ENCODE measurements at places on chromosomes 1 and 21.

DNA sequence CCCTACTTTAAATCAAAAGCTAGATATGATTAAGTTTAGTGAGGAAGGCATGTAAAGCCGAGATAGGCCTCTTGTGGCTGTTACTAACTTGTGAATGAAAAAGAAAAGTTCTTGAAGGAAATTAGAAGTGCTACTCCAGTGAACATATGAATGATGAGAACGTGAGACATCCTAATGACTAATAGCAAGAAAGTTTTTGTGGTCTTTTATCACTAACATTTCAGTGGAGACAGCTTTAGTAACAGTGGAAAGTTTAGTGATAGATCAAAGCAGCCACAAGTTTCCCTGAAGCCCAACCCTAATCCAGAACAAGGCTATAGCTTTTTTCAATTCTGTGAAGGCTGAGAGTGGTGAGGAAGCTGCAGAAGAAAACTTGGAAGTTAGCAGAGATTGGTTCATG lies 73.6 kb upstream of the LRRC8B start:
- DNase-seq: no peak

DNA sequence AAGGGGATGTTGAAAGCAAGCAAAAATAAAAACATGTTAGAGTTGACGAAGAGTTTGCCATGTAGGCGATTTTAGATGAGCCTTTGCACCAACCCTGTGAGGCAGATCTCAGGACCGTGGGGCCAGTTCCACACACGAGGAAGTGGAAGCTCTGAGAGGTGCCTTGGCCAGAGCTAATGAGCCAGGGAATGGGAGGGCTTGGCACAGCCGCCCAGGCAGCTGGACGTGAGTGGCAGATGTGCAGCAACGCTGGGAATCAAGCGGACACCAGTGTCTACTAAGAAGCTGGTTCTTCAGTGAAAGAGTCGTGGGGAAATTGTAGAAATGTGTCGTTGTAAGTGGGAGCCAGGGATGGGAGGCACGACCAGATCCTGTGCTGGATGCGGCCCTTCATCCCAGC lies 58.9 kb upstream of the COL6A1 start:
- DNase-seq: no peak

- DNase-seq: no peak
Measured at GRCh38 chr1:3347257-3348020, 107.0 kb upstream of the ARHGEF16 start.

- DNase-seq: no peak
Measured at GRCh38 chr1:194705123-194705854, 1518.9 kb upstream of the B3GALT2 start.

GRCh38 chr21:43361493-43362296 lies 65.2 kb downstream of the SIK1 start:
- DNase-seq: peak; percentile 39

- DNase-seq: no peak
Measured at GRCh38 chr1:101300916-101301315, 64.1 kb downstream of the S1PR1 start.

GRCh38 chr1:231418101-231418740 lies 3.9 kb downstream of the EGLN1 start:
- DNase-seq: no peak

GRCh38 chr1:149903836-149904491 lies 4.6 kb downstream of the BOLA1 start:
- DNase-seq: no peak

- no peak for DNase-seq
Measured at GRCh38 chr1:55560266-55560665, 345.1 kb upstream of the USP24 start.

All from GDM1 (cell line).